NCI-H774 (cell line): ENCODE measurements at places on chromosomes 2 and 18.

DNA sequence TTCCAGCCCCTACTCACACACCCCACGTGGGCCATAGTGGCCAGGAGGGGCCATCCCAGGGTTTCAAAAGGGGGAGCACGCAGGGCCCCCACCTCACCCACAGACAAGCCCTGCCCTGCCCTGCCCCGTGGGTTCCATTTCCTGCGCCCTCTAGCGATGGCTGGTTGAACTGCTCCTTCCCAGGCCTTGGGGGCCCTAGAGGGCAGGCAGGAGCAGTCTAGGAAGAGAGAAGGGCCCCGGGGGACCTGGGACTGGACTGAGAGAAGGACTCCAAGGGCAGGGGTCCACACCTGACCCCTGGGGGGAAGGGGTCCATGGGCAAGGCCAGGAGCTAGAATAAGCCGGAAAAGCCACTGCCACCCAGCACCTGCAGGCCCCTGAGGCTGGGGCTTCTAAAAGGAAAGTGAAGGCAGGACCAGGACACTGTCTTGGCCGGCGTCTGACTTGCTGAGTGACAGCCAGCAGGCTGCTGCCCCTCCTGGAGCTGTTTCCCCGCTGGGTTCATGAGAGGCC is 10.1 kb downstream of the CYP26B1 start:
- DNase-seq = peak; percentile 13

- no peak for DNase-seq
These were observed 146.3 kb upstream of the TWIST2 start for GRCh38 chr2:238701341-238702206.

GRCh38 chr18:53142005-53142404 is 802.0 kb downstream of the DCC start:
- DNase-seq = no peak

- no peak for DNase-seq
These were observed 42.6 kb downstream of the MCFD2 start for GRCh38 chr2:46872902-46873603.

- DNase-seq = no peak
These were observed 700.2 kb downstream of the EPHA4 start for GRCh38 chr2:220871909-220872308.

DNA sequence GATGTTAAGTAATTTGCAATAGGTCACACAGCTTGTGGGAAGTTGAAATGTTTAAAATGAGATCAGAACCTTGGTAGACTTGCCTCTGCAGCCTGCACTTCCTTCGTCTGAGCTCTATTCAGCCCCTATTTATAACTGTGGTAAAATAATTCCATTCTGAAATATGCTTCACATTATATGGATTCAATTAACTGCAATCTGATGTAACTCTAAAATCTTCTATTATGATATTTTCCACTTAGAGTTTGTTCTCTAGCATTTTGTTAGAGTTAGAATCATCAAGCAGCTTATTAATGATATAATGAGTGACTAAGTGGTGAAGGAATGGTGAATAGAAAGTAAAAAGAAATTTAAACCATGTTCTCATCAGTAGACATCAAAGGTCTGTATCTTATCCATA is 139.6 kb upstream of the ARHGAP28 start:
- no peak for DNase-seq

DNA sequence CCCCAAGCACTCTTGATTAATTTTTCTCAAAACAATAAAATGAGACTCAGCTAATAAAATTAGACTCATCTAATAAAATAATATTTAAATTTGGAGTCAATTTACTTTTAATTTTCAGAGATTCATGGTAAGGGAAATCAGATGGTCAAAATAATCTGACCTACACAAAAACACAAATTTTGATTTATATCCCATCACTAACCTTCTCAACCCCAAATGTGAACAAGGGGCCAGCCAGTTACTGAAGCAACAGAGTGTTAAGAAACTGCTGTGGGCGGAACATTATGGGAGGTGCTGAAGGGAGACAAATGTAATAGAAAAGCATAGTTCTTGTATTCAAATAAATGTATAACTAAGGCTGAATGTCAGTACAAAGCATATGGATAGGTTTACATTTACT is 28.5 kb upstream of the PPP3R1 start:
- DNase-seq = no peak

- DNase-seq = no peak
These were observed 215.2 kb upstream of the TFPI start for GRCh38 chr2:187769437-187769836.

- peak; percentile 67 for DNase-seq
These were observed 848.8 kb downstream of the MBD2 start for GRCh38 chr18:53375621-53376020.

- no peak for DNase-seq
These were observed 193.2 kb downstream of the ICOS start for GRCh38 chr2:204129591-204130294.

GRCh38 chr2:186526281-186526680 is 40.2 kb downstream of the ZC3H15 start:
- DNase-seq = no peak

DNA sequence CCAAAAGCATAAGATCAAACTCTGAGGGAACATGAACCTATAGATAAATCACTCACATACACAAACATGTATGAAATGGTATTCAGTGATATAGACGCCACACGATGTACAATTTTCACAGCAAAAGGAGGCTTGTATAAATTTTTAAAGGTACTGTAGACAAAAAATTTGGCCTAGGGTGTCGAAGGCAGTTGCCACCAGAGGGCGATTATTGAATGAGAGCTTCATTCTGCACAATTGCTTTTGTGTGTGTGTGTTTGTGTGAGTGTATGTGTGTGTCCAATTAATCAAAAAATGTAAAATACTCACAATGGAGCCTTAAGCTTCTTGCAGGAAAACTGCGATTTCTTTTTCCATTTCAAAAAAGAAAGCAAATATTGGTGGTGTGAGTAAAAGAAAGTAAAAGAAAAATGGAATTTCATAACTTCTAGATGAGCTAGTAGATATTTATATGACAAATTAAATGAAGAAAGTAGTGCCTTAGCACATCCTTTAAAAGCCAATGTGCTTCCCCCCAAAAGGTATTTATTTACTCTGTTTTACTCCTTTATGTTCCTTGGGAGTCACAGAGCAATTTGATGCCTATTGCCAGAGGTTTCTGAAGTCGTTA is 800.1 kb downstream of the SATB2 start:
- no peak for DNase-seq

GRCh38 chr18:39299152-39299551 is 1733.6 kb upstream of the CELF4 start:
- no peak for DNase-seq

DNA sequence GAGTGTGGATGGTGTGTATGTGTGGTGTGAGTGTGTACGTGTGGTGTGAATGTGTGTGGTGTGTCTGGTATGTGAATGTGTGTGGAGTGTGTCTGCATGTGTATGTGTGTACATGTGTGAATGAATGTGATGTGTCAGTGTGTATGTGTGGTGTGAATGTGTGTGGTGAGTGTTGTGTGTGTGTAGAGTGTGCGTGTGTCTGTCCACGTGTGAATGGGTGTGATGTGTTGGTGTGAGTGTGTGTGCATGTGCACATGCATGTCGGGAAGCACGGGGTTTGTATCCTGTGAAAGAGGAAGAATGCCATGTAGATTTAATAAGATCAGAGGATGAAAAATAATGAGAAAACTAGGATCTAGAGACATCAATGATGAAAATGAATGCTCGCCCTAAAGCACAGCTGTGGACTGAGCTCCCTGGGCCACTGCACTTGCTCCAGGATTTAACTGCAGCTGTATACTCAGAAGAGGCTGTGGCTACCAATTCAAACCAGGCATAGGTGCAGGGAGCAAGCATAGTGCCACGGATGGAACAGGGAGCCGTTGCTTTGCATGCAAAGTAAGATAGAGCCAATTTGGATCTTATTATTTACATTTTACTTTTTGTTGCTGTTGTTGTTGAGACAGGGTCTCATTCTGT is 122.7 kb downstream of the DOCK10 start:
- DNase-seq = no peak

GRCh38 chr2:8328217-8328616 is 353.6 kb upstream of the ID2 start:
- DNase-seq = no peak

- DNase-seq = no peak
These were observed 327.9 kb downstream of the LPIN1 start for GRCh38 chr2:12074126-12074844.

- no peak for DNase-seq
These were observed 27.7 kb downstream of the SH3BP4 start for GRCh38 chr2:234979204-234980167.

DNA sequence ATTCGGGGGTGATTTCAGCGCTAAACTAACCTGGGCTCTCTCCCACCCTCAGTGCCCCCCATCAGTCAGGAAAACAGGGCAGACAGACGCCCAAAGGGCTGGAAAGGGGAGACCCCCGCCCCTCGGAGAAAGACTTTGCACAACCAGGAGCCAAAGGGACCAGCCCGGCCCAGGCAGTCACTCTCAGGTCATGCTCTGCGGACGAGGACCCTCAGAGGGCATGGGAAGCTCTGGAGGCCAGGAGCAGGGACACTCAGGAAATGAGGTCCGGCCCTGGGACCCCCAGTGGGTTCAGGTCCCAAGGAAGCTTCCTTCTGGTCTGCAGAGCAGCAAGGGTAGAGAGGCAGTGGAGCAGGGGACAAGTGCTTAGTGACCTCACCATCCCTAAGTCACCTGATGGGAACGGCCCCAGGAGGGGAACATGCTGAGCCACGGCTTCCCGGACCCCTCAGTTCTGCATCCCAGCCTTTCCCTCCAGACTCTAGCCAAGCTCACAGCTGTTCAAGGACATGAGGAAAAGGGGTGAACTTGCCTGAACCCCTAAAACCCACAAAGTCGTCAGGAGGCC is 88.0 kb upstream of the GPC1 start:
- no peak for DNase-seq

DNA sequence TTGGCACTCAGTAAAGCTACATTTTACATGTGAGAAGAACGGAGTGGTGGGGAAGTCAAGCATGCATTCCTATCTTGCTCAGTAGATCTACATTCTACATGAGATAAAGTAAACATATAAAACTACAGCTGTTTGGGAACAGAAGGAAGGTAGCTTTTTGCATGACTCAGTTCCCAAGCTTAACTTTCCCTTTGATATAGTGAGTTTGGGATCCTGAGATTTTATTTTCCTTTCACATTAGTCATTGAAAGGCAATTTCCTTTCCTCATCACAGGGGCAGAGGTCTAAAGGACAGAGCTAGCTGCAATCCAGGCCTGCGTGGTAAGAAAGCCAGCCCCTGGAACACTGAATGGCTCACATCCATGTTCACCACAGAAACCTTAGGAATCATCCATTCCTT is 257.2 kb downstream of the SRBD1 start:
- DNase-seq = no peak

- DNase-seq = no peak
These were observed 121.5 kb upstream of the SIX2 start for GRCh38 chr2:45130736-45131135.

GRCh38 chr2:178804791-178805190 is 2.4 kb downstream of the TTN start:
- DNase-seq = no peak

DNA sequence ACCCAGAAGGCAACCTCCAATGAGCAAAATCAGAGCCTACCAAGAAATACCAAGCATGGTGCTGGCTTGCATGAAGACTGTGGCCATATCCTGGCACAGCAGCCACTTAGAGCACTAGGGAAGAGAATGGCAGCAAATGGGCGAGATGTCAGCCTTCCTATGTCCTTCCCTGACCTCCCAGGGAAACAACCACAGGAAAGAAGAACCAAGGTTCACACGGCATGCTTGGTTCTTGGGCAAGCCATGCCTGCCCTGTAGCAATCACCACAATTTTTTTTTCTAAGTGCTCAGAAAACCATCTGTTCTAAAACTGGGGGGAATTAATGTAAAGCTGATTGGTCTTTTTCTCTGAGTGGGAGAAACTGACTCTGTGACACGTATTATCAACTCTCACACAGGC is 27.8 kb downstream of the GALNT14 start:
- DNase-seq = no peak

DNA sequence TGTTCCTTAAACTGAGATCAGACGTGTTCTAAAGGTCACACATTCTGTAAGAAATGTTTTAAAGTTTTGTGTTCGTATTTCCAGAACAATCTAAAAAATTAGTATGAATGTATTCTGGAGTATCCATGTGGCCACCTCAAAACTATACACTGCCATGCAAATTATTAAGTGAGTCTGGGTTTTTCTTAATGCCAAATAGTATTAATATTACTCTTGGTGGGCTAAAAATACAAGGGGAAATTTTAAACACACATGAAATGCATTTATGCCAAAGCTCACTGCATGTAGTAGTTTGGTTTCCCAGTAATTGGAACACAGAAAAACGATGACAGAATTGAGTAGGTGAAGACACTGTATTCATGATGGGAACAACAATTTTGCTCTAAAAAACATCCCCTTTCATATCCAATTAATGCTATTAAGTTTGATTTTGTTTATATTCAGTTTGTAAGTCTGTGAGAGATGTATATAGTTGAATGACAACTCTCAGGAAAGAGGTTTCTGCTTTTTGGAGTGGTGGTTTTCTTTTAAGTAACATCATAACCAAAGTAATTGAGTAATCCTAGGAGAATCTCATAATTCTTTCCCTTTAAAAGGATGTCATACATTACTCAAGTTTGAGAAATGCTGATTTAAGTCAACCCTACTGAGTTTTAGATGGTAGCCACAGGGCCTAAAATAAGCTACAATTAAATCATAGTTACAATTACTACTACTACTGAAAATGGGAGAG is 75.7 kb upstream of the CDCA7 start:
- no peak for DNase-seq

DNA sequence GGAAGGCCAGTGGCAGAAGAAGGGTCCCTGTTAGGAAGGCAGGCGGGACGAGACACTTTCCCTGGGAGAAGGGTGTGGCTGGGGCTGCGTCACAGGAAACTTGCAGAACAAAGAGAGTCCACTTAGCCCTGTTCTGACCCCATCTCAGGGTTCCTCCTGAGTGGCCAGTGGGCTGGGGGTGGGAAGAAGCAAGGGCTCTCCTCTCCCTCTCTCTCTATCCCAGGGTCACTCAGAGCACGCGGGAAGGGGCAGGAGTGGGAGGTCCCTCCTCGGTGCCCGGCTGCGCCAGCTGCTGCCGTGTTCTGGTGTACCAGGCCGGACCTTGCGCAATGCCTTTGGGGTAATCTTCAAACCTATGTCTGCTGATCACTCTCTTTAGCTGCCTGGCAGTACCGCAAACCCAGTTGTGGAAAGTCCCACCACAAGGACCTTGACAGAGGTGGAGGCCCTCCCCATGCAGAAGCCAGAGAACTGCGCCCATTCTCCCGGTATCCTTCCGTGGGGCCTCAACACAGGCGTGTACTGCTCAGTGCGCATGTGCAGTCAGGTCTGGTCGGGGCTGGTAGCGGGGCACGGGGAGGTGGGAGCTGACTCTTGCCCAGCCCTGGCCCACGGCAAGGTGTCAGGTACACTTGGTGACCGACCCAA is 47.8 kb upstream of the ST3GAL5 start:
- no peak for DNase-seq

- DNase-seq = no peak
These were observed 76.1 kb downstream of the SEPTIN10 start for GRCh38 chr2:109537565-109538222.

- DNase-seq = no peak
These were observed 314.0 kb downstream of the MEIS1 start for GRCh38 chr2:66748939-66749338.

- no peak for DNase-seq
These were observed 17.4 kb downstream of the NTSR2 start for GRCh38 chr2:11652553-11652952.
